Testis (tissue), 5 donors: ENCODE measurements at places on chromosomes 3 and 15. TPM values are rescaled to one million over a fixed set of nuclear protein-coding genes. Genes with fewer than 3 reads are reported as not detected.

The C3orf20 gene
- total RNA-seq = 11.0 TPM

The IGSF11 gene
- total RNA-seq = 80.0 TPM

The MYRIP gene
- 5.8 TPM for total RNA-seq

- no peak for DNase-seq
Measured at GRCh38 chr15:40161693-40162391, 973 bp downstream of the BUB1B start.

- DNase-seq = no peak
Measured at GRCh38 chr3:195405651-195406050, 37.2 kb downstream of the ACAP2 start.

GRCh38 chr3:42505849-42506410, 3.5 kb downstream of the VIPR1 start:
- DNase-seq = peak; percentile 4
